WTC11 (cell line): ENCODE measurements at places on chromosomes 7 and 10. TPM values are rescaled to one million over a fixed set of nuclear protein-coding genes. Genes with fewer than 3 reads are reported as not detected.

ZNF804B gene
- total RNA-seq: 0.04 TPM in 1 of 3 replicates, not detected in the others

RNF32 gene
- total RNA-seq: 0.55 to 1.3 TPM (median 0.61 TPM) in 3 replicates

WDR86 gene
- total RNA-seq: 24.4 to 32.4 TPM (median 30.7 TPM) in 3 replicates

ITPRID1 gene
- total RNA-seq: 0.98 to 1.4 TPM (median 1.1 TPM) in 3 replicates

LLCFC1 gene
- not detected in 3 replicates for total RNA-seq

RADIL gene
- total RNA-seq: 8.6 to 12.1 TPM (median 11.1 TPM) in 3 replicates

PAX4 gene
- total RNA-seq: not detected in 3 replicates

LIPM gene
- not detected in 3 replicates for total RNA-seq

TMEM213 gene
- total RNA-seq: 0.11 to 0.18 TPM (median 0.11 TPM) in 3 replicates
